ENCODE measurements at places on chromosomes 11 and 22.

DNA sequence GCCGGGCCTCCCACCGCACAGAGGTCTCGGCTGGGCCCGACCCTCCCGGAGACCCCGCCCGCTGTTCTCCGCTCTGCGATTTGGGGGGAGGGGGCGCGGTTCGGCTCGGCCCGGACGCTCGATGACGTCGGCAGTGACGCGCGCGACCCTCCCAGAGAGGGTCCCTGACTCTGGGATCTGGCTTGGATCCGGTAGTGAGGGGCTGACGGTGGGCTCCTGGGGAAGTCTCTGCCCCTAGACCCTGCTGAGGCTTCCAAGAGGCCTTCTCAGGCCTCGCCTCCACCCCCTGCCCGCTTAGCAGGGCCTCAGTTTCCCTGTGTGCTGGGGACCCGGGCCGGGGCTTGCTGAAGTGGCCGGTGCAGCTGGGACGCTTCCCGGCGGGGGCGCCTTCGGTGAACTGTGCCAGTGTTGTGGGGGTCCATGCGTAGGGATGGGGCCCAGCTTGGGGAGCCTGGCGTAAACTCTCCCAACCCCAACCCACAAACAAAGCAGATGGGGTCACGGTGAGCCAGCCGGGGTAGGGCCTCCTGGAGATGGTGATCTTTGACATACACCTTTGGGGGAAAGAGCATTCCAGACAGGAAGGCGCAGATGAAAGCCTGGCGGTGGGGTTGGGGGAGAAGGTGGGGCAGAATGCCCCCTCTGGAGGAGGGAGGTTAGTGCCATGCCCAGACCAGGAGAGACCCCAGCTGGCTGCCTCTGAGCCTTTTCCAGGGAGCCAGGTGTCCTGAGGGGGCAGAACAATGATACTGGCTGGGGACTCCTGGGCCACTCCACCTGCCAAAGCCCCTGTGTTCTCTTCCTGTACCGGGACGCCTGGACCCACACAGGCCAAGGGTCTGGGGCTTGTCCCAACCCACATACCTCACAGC is 1.0 kb downstream of the B4GALNT4 start:
- DNase-seq: no peak

DNA sequence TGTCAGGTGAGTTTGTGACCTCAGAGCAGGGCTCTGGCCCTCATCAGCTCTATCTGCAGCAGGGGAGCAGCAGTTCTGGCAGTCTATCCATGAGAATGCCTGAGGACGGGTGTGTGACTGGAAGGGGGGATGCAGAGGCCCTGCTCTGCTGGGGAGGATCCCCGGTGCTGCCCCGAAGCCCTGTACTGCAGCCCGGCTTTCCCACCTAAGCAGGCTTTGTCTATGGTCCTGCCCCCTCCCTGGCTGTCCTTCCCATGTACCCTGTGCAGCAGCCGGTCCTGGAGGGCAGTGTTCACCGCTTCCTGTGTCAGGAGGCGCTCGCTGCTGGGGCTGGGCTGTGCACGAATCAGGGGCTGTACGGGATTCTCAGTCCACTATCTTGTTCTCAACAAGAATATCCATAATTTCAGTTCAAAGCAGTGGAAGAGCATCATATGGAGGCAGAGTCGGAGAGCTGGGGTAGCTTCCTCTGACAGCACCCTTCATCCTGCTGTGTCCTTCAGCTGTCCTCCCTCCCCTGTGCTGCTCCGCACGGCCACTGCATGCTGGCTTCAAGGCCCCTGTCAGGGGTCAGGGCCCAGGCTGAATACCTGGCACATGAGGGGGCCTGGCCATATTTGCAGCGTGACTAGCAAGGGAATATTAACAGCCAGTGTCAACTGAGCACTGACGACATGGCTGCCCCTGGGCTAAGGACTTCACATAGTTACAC is 125.2 kb downstream of the CTTN start:
- no peak for DNase-seq

- DNase-seq: no peak
Measured at GRCh38 chr11:68010090-68011041, at the start of gene ALDH3B1. Gene ALDH3B1 (plus strand): TSS chr11:68010327. CDS start chr11:68015298, 4,971 bp downstream.

GRCh38 chr22:32761251-32761903 is 40.1 kb upstream of the TIMP3 start:
- no peak for DNase-seq
